ENCODE measurements at places on chromosomes 6 and 20.

DNA sequence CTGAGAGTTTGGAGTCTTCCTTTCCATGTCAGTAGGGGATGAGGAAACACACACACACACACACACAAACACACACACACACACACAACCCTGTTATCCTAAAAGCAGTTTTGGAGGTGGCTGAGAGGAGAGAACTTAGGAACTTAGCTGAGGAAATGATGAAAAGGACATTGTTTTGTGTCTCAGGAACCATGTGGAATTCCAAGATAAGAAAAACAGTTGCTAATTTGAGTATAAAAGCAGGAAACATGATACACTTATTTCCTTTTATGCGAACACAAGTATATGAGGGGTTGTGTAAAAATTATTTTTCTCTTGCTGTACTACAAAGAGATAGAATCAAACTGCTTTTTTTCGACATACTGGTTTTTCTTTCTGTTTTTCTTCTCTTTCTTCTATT, at the start of gene MYCT1:
Gene MYCT1, plus strand, starts transcription at position 264 of the 400 bp plus-strand sequence. Its CDS starts 6 bp downstream, at position 270.
- DNase-seq: no peak

DNA sequence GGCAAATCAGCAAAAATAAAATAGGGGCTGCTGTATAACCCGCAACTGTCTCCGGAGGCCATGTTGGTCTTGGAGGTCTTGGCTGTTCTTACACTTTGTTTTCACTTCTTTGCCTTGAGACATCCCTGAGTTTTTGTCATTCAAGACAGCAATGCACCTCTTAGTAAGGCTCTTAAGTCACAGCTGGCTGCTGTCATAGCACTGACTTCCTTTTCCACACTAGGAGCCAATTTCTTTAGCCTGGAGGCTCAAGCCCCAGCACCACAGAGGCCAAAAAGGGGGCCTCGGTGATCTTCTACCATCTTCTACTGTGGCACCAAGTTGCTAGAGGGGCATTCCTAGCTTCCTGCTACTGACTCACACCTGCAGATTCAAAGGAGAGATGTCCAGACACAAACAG, 536.3 kb downstream of the CDH26 start:
- DNase-seq: no peak

- DNase-seq: no peak
Observed at GRCh38 chr6:18897350-18897749, 510.2 kb downstream of the RNF144B start.

DNA sequence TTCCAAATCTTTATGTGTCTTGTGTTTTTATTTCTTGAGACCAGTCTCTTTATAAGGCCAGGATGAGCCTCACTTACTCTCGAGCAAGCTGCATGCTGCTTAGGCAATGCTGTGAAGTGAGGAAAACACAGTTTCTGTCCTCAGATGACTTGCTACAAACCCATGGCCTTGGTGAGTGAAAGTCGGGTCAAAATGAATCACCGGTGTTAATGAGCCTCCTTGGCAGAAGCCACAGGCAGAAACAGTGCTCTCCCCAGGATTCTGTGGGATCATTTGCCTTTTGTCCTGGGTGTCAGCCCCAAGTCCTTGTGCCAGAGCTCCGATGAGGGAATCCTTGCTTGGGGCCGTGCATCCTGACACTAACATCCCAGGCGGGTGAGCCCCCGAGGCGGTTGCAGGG, 482.5 kb downstream of the QKI start:
- no peak for DNase-seq

DNA sequence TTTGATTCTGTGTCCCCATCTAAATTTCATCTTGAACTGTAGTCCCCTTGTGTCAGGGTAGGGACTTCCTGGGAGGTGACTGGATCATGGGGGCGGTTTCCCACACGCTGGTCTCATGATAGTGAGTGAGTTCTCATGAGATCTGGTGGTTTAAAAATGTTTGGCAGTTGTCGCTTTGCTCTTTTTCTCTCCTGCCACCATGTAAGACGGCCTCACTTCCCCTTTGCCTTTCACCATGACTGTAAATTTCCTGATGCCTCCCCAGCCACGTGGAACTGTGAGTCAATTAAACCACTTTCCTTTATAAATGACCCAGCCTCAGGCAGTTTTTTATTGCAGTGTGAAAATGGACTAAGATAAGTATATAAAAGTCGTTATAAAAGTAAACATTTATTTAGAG, 80.5 kb upstream of the SGK1 start:
- DNase-seq: peak; percentile 38

DNA sequence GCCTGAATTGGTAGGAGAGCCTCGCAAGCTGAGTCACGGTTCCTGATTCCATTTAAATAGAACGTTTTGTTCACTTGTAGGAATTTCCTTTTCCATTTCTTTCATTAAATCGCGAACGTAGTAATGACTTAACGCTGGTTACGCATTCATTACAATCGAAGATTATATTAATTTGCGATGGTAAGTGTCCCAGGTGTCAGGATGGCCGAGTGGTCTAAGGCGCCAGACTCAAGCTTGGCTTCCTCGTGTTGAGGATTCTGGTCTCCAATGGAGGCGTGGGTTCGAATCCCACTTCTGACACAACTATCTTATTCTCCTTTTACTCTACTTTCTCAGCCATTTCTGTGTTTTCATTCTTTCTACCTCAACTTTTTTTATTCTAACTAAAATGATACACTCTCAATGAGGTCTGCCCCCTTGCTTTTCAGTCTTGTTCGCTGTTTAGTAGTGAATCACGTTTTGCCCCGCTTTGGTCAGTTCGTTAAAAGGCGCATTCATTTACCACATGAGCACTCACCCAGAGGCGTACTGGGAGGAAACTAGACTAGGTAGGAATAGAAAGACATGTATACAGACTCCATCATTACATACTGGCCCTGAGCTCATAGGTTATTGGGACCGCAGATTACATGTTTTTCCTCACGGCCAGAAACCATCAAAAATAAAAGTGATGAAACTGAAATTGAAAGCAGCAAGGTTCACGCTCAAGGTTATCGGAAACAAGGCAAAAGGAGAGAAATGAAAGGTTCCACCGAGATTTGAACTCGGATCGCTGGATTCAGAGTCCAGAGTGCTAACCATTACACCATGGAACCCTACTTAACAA, 17.3 kb upstream of the TRIM27 start:
- peak; percentile 87 for DNase-seq

DNA sequence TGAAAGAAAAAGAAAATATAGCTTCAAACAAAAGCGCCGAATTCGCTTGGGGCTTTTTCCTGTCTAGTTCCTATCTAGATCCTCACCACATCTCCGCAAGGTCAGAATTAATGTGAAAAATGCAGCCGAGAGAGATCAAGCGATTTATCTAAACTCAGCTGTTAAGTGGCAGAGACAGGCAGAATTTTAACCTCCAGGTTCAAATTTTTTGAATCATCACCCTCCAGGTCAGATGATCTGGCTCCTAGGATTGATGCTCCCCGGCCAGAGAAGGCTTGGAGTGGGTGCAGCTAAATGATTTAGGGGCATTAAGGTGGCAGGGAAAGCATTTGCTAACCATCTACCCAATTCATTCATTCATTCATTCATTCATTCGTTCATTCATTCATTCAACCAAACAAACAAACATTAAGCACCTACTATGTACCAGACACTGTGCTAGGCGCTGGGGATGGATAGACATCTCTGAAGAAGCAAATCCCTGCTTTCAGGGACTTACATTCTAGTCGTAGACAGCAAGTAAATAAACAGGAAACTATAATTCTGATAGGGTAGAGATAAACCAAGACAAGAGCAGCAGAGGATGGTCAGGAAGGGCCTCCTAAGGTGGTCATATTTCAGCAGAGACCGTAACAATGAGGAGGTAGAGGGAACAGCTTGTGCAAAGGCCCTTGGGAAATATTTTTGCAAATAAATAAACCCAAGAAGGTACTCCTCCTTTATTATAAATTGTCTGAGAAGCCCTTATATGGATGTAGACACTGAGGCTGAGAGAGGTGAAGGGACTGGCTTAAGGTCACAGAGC, 672 bp upstream of the UBE2V1 start:
- no peak for DNase-seq

GRCh38 chr6:165204807-165205545, 104.4 kb downstream of the C6orf118 start:
- DNase-seq: no peak

- peak; percentile 60 for DNase-seq
Observed at GRCh38 chr20:32536851-32537656, 48.1 kb downstream of the NOL4L start.

GRCh38 chr6:143141442-143141841, 80.8 kb downstream of the AIG1 start:
- no peak for DNase-seq

GRCh38 chr20:59596690-59597089, 7.7 kb upstream of the PHACTR3 start:
- no peak for DNase-seq

DNA sequence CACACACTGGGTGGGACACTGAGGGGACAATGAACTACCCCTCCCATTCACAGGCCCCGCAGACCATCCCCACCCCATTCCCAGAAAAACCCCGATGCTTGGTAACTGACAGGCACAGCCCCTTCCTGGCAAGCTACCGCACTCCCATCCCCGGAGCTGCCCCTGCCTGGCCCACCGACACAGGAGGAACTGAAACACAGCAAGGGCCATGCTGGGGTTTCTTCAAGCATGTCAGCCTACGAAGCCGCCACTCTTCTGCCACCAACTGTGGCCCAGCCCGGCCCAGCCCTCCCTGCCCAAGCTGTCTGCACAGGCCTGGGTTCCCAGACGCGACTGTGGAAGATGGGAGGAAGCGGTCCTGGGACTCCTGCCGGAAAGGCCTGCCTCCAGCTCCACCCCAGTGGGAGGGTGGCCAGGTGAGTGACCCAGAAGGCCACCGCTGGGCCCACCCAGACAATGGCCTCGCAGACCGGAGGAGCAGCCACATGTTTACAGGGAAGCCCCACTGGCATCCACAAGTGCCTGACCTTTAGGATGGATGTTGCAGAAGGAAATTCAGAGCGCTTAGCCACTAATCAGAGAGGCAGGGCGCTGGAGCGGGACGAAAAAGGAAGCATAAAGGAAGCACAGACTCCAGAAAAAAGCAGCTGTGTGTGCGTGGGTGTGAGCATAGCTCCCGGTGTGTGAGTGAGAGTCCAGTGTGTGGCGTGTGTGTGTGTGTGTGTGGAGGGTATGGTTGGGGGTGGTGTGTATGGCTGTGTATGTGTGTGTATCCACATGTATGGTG, 91.6 kb downstream of the PRND start:
- DNase-seq: peak; percentile 59

GRCh38 chr6:17169291-17169690, 67.4 kb downstream of the STMND1 start:
- no peak for DNase-seq

DNA sequence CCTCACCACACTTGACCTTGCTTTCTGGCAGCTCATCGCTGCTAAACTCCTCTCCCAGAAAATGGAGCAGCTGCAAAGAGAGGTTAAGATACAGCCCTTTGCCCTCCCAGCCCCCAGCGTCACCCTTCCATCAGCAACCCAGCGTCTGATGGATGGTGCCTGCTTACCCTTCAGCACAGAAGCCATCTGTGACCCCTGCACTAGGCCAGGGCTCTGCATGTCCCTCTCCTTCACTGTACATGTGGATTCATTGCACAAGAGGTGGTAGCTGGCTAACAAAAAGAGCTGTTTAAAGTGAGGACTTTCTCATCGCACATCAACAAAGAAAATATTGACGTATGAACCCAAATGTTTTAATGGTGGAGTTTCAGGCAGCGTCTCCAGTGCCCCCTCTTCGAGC, 12.3 kb downstream of the LBP start:
- DNase-seq: no peak

GRCh38 chr6:39476151-39476550, 153.6 kb upstream of the KCNK16 start:
- DNase-seq: no peak

GRCh38 chr6:66568271-66568670, 861.2 kb upstream of the EYS start:
- DNase-seq: no peak

GRCh38 chr20:23441850-23442313, 2.4 kb downstream of the CSTL1 start:
- peak; percentile 76 for DNase-seq

DNA sequence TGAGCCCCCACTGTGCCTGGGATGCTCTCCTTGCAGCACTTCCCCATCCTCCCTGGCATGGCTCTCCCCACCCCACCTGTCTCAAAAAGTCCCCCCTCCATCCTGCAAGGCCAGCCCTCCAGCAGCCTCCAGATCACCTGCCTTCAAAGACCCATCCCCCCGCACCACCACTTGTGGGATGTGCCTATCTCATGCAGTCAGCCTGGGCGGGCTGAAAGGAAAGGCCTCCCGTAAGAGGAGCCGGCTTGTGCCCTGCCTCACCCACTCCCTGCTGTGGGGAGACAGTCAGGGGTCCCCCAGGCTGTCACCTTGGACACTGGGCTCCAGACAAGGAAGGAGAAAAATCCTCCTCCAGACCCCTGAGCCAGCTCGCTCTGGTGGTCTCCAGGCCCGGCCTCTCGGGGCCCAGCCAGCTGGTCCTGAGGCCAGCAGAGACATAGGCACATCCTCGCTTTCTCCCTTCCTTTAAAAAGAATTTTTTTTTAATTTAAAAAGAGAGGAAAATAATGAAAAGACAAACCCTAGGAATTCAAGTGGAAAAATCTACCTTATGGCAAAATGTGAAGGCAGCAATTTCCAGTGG, 77.3 kb downstream of the GRM4 start:
- no peak for DNase-seq
